Esophagus squamous epithelium (tissue), 5 donors: ENCODE measurements at places on chromosomes 7 and 10. TPM values are rescaled to one million over a fixed set of nuclear protein-coding genes. Genes with fewer than 3 reads are reported as not detected.

The SLC13A1 gene
- not detected for total RNA-seq

The FBXL13 gene
- total RNA-seq, result 0.56 TPM

The GDF2 gene
- not detected for total RNA-seq

The ANKRD61 gene
- not detected for total RNA-seq

The GSTO2 gene
- 6.1 TPM for total RNA-seq

The PLCE1 gene
- 3.4 TPM for total RNA-seq

The OR2A1 gene
- not detected for total RNA-seq

The PANK1 gene
- total RNA-seq, result 12.6 TPM

The CFAP43 gene
- total RNA-seq, result not detected

GRCh38 chr7:100545360-100546128 lies 6.5 kb downstream of the AGFG2 start:
- H3K27me3 ChIP-seq, result no peaks in the 10 kb centered on the region
- H3K27ac ChIP-seq, result peak overlapping the region; percentile 84
- no peaks in the 10 kb centered on the region for H3K36me3 ChIP-seq
- peak overlapping the region; percentile 19 for H3K4me3 ChIP-seq

DNA sequence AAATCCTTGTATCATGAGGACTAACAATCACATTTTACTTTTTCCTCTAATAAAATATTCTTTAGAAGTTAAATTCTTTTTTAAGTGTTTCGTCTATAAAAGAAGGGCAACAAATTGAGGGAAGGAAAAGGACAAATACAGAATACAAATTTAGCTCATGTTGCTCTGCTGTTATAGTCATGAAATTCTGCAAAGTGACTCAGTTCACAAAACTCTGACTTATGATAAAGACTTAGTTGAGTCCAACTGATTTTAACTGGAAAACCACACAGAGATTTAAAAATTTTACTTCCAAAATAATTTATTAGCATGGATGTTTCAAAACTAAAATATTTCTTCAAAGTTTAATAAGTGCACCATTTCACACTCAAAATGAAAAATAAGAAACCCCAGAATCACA lies 75.0 kb upstream of the GPR22 start:
- H3K27ac ChIP-seq, result no peak overlapping the region
- no peaks in the 10 kb centered on the region for H3K27me3 ChIP-seq
- no peak for DNase-seq
- no peaks in the 10 kb centered on the region for H3K36me3 ChIP-seq
- H3K4me3 ChIP-seq, result no peak overlapping the region

GRCh38 chr7:155878250-155878649 lies 66.0 kb upstream of the SHH start:
- H3K27ac ChIP-seq, result no peak overlapping the region
- no peak for DNase-seq
- no peaks in the 10 kb centered on the region for H3K27me3 ChIP-seq
- H3K36me3 ChIP-seq, result no peaks in the 10 kb centered on the region
- H3K4me3 ChIP-seq, result no peak overlapping the region
- H3K4me1 ChIP-seq, result no peaks in the 10 kb centered on the region

DNA sequence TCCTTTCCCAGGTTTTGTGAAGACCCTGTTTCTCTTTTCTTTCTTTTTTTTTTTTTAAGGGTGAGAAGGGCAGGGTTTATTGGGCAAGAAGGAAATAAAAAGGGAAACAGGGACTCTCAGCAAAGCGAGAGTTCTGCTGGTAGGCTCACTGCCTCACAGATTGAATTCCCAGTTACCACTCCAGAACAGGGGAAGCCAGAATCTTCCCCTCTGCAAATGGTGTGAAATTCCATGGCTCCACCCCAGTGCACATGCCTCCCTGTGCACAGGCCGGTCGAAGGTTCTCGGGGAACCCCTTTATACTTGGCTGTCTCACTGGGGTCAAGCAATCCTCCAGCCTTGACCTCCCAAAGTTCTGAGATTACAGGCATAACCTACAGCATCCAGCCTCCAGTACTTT lies 10.5 kb upstream of the GUSB start:
- H3K4me1 ChIP-seq, result no peaks in the 10 kb centered on the region
- no peak for DNase-seq
- no peaks in the 10 kb centered on the region for H3K36me3 ChIP-seq

DNA sequence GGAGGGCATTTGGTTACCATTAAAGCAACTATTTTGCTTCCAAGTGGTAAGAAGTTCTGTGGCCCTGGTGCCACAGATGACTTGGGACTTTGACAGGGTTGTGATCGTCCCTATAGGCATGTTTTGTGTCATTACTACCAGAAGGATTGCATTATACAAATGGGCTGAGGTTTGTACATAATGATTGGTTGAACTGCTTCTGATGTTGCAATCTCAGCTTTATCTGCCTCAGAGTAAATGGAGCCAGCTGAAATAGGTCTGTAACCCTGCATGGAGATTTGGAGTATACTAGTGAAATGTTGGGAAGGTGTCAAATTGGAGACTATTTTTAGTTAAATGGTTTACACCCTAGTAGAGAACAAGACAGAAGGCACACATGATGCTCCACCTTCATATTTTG lies 46.1 kb upstream of the SEPTIN7 start:
- peak overlapping the region; percentile 38 for H3K27ac ChIP-seq
- H3K4me1 ChIP-seq, result no peaks in the 10 kb centered on the region
- no peak for DNase-seq
- no peaks in the 10 kb centered on the region for H3K27me3 ChIP-seq
- H3K4me3 ChIP-seq, result no peak overlapping the region

DNA sequence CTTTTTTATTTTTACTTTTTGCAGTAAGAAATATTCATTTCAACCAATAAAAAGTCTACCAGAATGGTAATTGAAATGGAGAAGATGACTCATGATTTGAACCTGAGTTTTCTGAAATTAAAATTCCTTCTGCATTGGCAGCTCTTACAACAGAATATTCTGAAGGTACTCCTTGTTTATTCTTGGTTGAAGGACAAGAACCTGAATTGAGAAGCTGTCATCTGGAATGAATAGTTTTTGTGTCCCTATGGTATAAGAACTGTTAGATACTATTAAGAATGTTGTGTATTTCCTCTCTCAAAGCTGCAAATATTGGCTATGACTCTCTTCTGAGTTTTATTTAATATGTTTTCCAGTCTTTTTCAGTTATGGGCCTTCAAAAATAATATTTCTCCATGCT lies 56.1 kb downstream of the CDK1 start:
- no peaks in the 10 kb centered on the region for H3K27me3 ChIP-seq
- H3K36me3 ChIP-seq, result no peaks in the 10 kb centered on the region
- no peak overlapping the region for H3K4me3 ChIP-seq
- DNase-seq, result no peak
- no peak overlapping the region for H3K27ac ChIP-seq
- H3K4me1 ChIP-seq, result no peaks in the 10 kb centered on the region

DNA sequence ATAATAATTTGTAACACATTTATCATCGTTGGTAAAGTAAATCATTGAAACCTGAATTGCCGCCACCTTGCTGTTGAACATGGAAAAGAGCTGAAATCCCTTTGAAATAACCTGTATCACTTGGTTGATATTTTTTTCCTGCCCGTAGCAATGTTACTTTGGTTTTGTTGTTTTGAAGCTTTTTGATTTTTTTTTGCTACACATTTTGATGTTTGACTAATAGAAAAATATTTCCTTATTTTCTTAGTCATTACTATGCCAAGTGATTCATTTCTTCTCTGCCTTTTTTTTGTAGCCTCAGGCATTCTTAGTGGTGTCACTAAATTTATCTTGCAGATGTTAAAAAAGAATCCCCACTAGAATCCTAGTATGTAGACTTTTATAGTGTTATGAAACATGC lies 235.1 kb upstream of the MEOX2 start:
- no peak for DNase-seq
- no peaks in the 10 kb centered on the region for H3K4me1 ChIP-seq
- H3K27ac ChIP-seq, result no peak overlapping the region
- no peaks in the 10 kb centered on the region for H3K27me3 ChIP-seq

- H3K27me3 ChIP-seq, result no peaks in the 10 kb centered on the region
- no peak for DNase-seq
- H3K36me3 ChIP-seq, result no peaks in the 10 kb centered on the region
- H3K4me1 ChIP-seq, result no peaks in the 10 kb centered on the region
- no peak overlapping the region for H3K4me3 ChIP-seq
These were observed 46.4 kb upstream of the SAMD8 start for GRCh38 chr10:75065076-75065475.

DNA sequence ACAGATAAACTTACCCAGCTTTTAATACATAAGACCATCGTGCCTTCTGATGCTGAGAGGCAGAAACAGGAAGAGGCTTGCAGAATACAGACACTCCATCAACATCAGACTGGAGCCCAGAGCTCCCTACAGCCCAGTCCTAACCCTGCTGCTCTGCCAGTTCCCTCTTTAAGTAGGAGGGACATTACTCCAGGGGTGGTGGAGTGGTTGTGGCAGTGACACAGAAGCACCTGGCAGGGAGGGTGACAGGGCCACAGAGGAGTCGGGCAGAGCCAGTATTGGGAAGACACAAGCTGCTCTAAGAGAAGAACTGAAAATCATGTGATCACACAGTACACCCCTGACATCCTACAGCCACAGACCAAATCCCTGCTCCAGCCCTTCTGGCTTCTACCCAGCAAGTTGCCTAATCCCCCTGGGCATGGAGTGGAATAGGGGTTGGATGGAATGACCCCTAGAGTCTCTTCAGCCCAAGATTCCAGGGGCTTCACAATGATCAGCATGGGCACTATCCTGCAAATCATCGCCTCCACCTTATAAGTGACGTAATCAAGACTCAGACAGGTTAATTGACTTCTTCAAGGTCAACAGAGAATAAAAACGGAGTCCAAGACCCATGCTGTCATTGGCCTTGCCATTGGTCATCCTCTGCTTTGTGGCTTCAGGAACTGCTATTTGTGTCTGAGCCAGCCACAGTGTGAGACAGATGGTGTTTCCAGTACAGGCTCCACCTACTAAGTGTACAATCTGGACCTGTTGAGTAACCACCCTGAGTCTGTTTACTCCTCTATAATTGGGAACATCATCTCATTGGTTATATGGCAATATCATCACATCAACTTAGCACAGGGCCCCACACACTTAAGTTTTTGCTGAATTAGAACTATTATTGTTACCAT lies 61.1 kb upstream of the ZMIZ1 start:
- H3K27me3 ChIP-seq, result no peaks in the 10 kb centered on the region
- H3K27ac ChIP-seq, result peak overlapping the region; percentile 47
- DNase-seq, result no peak
- H3K4me1 ChIP-seq, result peaks cover 4% of the 10 kb centered on the region
- no peaks in the 10 kb centered on the region for H3K36me3 ChIP-seq

GRCh38 chr10:112024079-112024478 lies 159.5 kb downstream of the GPAM start:
- no peak overlapping the region for H3K27ac ChIP-seq
- H3K4me3 ChIP-seq, result no peak overlapping the region
- DNase-seq, result no peak
- no peaks in the 10 kb centered on the region for H3K27me3 ChIP-seq
- H3K4me1 ChIP-seq, result no peaks in the 10 kb centered on the region

DNA sequence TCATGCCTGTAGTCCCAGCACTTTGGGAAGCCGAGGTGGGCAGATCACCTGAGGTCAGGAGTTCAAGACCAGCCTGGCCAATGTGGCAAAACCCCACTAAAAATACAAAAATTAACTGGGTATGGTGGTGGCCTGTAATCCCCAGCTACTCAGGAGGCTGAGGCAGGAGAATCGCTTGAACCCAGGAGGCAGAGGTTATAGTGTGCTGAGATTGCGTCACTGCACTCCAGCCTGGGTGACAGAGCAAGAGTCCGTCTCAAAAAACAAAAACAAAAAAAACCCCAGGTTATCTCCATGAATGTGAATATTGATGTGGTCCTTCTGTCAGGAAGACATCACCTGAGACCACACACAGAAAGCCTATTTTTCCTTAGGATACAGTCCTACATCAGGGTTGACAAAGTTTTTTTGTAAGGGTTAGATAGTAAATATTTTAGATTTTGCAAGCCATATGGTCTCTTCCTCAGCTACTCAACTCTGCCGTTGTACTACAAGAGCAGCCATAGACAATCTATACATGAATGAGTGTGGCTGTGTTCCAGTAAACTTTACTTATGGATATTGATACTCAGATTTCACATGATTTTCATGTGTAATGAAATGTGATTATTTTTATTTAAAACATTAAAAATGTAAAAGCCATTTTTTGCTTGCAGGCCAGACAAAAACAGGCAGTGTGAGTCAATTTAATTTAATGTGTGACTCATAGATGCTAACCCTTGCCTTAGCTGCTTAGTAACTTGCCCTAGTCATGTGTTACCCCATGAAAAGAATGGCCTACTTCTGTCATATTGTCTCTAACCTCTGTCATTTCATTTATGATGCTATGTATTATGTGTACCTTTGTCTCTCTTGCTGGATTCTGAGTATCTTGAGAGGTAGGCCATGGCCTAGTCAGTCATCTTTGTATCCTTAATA lies 78.1 kb downstream of the TPST1 start:
- peaks cover 8% of the 10 kb centered on the region for H3K4me1 ChIP-seq
- H3K27me3 ChIP-seq, result no peaks in the 10 kb centered on the region
- H3K27ac ChIP-seq, result peak overlapping the region; percentile 61

DNA sequence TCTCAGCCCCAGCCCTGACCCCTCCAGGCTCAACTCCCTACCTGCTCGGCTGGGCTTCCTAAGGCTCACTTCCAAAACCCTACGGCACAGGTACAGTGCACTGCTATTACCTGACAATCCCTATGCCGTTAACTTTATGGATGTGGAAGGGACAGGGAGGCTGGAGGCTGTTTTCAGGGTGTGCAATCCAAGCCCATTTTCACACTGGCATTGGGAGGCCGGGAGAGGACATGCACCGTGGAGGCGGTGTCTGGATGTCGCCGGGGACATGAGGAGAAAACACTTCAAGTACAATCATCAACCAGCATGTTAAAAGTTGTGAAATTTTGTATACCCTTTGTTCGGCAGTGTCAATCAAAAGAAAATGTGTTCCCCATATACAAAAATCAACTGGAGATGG lies 80.1 kb downstream of the MAD1L1 start:
- H3K4me3 ChIP-seq, result no peak overlapping the region
- no peaks in the 10 kb centered on the region for H3K36me3 ChIP-seq
- H3K27ac ChIP-seq, result no peak overlapping the region
- no peaks in the 10 kb centered on the region for H3K27me3 ChIP-seq

- no peak for DNase-seq
- no peak overlapping the region for H3K27ac ChIP-seq
- no peak overlapping the region for H3K4me3 ChIP-seq
- H3K4me1 ChIP-seq, result no peaks in the 10 kb centered on the region
- no peaks in the 10 kb centered on the region for H3K36me3 ChIP-seq
- no peaks in the 10 kb centered on the region for H3K27me3 ChIP-seq
These were observed 161.9 kb downstream of the SORCS3 start for GRCh38 chr10:104802941-104803340.
